ENCODE measurements at places on chromosomes 5 and 9.

DNA sequence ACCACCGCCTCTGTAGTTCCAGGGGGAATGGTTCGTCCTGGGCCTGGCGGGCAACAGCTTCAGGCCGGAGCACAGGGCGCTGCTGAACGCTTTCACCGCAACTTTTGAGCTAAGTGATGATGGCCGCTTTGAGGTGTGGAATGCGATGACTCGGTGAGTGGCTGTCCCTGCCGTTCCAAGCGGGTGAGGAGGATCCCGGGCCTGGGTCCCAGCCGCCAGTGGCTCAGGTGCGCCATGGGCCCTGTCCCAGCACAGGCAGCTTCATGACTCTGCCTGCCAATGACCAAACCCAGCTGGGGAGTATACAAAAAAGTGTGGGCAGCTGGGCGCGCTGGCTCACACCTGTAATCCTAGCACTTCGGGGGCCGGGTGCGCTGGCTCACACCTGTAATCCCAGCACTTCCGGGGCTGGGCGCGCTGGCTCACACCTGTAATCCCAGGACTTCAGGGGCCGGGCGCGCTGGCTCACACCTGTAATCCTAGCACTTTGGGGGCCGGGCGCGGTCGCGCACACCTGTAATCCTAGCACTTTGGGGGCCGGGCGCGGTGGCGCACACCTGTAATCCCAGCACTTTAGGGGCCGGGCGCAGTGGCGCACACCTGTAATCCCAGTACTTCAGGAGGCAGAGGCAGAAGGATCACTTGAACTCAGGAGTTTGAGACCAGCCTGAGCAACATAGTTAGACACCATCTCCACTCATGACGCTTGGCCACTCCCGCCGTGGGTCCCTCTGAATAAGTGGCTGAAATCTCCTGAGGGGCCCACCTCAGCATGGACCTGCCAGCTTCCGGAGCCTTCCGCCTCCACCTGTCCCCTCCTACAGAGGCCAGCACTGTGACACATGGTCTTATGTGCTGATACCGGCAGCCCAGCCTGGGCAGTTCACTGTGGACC is 1.1 kb downstream of the LCN12 start:
- DNase-seq = no peak

DNA sequence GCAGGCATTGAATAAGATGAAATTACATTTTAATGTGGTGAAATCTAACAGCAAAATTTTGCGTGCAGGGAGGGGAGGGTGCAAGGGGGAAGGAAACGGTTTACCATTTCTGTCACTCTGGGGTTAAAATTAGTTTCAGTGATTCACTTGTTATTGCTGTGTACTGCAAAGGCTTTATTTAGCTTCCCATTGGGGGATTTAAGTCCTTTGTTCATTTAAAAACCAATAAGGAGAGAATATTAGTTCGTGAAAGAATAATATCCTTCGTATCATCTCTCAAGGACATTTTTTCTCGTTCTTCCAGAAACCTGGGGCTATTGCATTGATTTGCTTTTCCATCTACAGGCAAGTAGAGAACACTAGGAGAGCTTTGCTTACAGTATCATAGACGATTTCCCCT is 667.8 kb upstream of the RGMB start:
- no peak for DNase-seq

DNA sequence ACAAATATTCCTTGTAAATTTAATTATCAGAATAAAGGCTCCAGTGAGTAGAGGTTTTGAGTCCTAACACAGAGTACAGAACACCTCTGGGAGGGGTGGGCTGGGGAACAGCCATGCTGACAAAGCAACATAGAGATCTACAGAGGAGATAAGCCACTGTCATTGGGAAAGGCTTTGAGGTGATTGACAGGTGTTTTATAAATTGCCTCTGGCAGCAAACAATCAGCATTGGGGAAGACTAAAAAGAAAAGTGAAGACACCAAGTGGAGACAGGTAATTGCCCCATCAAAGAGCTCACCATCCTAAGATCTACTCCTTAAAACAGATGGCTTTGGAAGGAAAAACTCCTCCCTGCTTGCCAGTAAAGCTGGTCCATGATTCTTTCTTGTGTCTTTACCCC is 189.7 kb upstream of the TLE4 start:
- no peak for DNase-seq

GRCh38 chr5:30040488-30041118 is 1152.9 kb upstream of the CDH6 start:
- DNase-seq = peak; percentile 6

- no peak for DNase-seq
Observed at GRCh38 chr5:131416729-131417128, 152.9 kb downstream of the CDC42SE2 start.

DNA sequence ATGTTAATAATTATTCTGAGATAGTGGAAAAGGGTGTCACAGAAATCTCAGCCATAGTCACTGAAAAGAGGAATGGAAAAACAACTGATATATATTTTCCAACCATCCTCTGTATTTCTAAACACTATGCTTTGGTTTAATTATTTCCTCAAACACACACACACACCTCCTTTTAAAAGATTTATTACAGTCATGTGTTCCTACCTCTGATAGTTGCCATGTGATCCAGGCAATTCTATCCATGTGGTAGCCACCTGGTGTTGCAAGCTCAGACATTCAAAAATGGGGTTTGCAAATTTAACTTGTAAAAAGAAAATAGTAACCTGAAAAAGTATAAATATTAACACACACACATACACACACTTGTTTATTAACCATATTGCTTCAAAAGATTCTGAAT is 40.0 kb upstream of the CCNG1 start:
- DNase-seq = no peak

All from skeletal muscle cell (primary cell).